IMR-90 (cell line): ENCODE measurements at places on chromosomes 7 and 10. TPM values are rescaled to one million over a fixed set of nuclear protein-coding genes. Genes with fewer than 3 reads are reported as not detected.

- no peak overlapping the region for H3K4me3 ChIP-seq
- no peak for DNase-seq
- H3K36me3 ChIP-seq = no peaks in the 10 kb centered on the region
- H3K27me3 ChIP-seq = no peaks in the 10 kb centered on the region
Measured at GRCh38 chr7:103879928-103880600, 109.4 kb downstream of the RELN start.

The RINT1 gene
- 23.1 and 25.6 TPM in 2 replicates for total RNA-seq

- no peak for DNase-seq
- H3K36me3 ChIP-seq = no peaks in the 10 kb centered on the region
- H3K27ac ChIP-seq = no peak overlapping the region
- 0 out of 2 replicates have a peak, but pooled peaks cover 2% of the 10 kb centered on the region for H3K27me3 ChIP-seq
Measured at GRCh38 chr10:90769946-90770841, 87.6 kb downstream of the HTR7 start.

- H3K27me3 ChIP-seq = no peaks in the 10 kb centered on the region
- H3K27ac ChIP-seq = no peak overlapping the region
- no peaks in the 10 kb centered on the region for H3K4me1 ChIP-seq
- no peaks in the 10 kb centered on the region for H3K36me3 ChIP-seq
- DNase-seq = no peak
Measured at GRCh38 chr7:26326211-26326610, 34.5 kb downstream of the SNX10 start.

GRCh38 chr7:115546790-115547189 is 483.8 kb downstream of the TFEC start:
- H3K27me3 ChIP-seq = no peaks in the 10 kb centered on the region
- no peak overlapping the region for H3K27ac ChIP-seq

DNA sequence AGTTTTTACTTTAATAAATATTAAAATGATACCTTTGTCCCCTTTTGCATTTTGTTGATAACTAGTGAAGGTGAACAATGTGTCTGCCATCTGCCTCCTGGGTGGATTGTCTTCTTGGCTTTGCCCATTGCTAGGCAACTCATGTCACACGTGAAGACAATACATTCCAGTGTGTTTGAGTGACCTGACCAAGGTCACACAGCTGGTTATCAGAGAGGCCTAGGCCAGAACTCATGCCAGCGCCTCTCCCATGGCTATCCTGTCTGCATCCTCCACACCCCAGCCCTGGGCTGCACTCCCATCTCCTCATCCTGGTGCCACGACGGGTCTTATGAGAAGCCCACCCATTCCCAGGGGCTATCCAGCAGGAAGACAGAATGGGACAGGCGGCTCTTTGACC is 108.7 kb downstream of the PLCE1 start:
- H3K4me1 ChIP-seq = peaks cover 16% of the 10 kb centered on the region
- H3K27me3 ChIP-seq = peaks cover 2% of the 10 kb centered on the region; the same call in 1 of the 2 replicates
- H3K27ac ChIP-seq = no peak overlapping the region
- no peak overlapping the region for H3K4me3 ChIP-seq
- H3K36me3 ChIP-seq = no peaks in the 10 kb centered on the region

The ACSL5 gene
- total RNA-seq = 1.1 and 1.3 TPM in 2 replicates

DNA sequence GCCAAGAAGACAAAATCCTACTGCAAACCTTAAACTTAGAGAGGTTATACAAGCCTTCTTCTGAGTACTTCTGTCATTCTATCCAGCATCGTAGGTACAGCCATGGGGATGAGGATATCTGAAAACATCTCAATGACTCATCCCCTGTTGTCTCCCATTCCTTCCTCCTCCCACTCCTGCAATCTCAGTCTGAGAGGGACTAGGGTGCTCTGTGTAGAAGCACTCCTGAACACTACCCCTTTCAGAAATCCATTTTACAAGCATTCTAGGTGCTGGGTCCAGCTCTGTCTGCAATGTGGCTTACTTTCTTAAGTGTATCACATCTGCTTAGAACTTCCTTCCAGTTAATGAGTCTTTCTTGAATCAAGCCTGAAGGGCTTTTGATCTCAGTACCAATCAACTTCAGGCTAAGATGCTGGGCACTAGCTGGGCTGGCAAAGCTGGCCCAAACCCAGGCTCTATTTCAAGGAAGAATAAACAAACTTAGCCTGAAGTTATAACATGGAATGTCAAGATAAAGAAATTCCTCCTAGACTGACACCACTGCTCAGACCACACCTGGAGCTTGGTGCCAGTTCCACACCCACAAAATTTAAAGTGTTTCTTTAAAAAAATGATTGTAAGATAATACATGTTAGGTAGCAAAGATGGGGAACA is 270.3 kb upstream of the AOAH start:
- H3K27me3 ChIP-seq = peaks cover 6% of the 10 kb centered on the region
- no peak for DNase-seq
- H3K36me3 ChIP-seq = no peaks in the 10 kb centered on the region
- no peak overlapping the region for H3K27ac ChIP-seq
- no peaks in the 10 kb centered on the region for H3K4me1 ChIP-seq

DNA sequence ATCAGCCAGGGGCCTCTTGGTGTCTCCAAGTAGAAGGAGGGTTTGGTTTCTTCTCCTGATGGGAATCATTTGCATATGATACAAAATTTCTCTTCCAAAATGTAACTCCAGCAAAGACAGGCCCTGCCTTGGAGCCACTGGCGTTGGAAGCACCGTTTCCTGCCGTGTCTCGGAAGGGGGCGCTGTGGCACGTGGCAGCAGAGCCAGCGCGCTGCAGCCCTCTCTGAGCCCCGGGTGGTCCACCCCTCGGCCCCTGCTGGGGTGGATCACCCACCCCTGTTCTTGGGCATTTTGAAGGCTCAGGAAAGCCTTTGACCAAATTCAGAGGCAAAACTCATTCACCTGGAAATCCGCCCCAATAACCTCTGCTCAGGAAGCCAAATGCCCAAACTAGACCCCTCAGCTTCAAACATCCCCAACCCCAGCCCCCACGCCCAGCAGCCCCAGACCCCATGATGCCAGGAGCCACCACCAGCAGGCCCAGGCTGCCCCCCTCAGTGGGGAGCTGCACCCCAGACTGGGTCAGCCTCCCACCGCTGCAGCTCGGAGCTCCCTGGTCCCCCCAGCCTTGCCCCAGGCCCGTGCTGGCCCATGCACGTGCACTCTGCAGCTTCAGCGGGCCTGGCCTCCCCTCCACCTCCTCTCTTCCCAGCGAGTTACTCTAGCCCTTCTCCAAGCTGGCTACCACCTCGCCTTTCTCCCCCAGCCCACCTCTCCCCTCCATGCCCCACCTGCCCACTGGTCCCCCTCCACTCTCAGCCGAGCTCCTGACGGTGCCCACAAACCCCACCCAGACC is 29.5 kb upstream of the ELFN1 start:
- H3K4me1 ChIP-seq = no peaks in the 10 kb centered on the region
- DNase-seq = no peak
- H3K36me3 ChIP-seq = no peaks in the 10 kb centered on the region
- H3K4me3 ChIP-seq = no peak overlapping the region

The CDK5 gene
- 22.4 and 24.7 TPM in 2 replicates for total RNA-seq
